ENCODE measurements at places on chromosomes 6 and 20.

DNA sequence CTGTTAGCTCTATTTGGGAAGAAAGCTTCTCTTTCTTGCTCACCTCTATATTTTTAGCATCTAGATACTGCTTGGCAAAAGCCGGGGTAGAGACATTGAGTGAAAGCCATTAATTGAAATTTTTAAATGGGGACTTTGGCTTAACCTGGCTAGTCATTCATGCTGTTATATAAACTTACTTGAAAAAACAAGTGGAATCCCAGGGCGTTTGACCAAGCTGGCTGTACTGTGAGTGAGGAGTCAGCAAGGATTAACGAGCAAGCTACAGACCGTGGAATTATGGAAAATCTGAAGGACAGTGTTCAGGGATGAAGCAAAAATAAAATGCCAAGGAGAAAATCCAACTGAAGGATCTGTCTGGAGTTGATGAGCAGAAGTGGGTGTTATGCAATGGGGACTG lies 232.0 kb downstream of the GRM1 start:
- DNase-seq: no peak

DNA sequence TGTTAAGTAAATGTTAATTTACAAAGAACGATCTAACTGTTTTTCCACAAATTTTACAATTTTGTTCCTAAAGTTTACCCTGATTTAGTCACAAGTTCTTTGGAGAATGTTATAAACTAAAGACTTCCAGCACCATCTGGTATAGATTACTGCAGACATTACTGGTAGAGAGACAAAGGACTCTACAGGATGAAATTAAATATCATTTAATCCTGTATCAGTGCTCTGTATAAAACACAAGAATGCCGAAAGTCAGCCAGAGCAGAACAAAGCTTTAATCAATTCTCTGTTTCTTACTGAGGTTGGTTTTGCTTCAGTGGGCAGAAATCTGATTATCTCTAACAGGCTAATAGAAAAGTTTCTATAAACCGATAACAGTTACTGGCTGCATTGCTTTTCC lies 763.6 kb downstream of the TENT5A start:
- DNase-seq: no peak

- no peak for DNase-seq
Measured at GRCh38 chr6:32642720-32643106, 5.5 kb downstream of the HLA-DQA1 start.

DNA sequence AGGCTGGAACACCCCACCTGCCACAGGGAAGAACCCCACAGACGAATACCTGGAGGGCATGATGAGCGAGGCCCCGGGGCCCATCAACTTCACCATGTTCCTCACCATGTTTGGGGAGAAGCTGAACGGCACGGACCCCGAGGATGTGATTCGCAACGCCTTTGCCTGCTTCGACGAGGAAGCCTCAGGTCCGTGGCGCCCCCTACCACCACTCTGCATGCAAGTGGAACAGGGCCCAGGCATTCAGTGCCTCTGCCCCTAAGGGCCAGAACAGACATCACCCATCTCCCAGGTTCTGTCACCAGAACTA lies 6.6 kb downstream of the MYL9 start:
- DNase-seq: no peak

DNA sequence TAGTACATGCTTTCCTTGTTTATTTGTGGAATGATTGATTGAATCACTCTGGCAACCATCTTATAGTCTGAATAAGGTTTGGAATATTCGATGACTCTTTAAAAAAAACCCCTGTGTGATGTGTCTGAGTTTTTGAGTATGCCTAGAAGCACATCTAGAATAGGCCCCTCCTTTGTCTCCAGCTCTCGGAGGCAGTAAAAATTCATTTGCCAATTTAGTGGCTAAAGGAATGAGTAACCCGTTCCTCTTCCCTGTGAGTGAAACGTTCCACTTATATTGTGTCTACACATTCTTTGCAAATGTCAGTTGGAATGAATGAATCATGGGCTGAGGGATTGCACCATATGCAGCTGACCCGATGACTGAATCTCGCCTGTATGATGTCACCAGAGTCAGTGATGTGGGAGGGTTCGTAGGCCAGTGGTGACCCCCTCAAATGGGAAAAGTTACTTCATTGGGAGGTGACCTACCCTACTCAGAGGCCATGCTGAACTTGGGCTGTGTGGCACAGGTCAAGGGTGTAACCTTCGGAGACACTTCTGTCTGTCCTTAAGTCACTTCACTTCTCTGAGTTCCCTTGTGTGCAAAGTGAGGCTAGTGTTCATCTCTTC lies 21.6 kb downstream of the MOCS3 start:
- peak; percentile 97 for DNase-seq

GRCh38 chr6:155498370-155498769 lies 42.7 kb upstream of the NOX3 start:
- peak; percentile 26 for DNase-seq

DNA sequence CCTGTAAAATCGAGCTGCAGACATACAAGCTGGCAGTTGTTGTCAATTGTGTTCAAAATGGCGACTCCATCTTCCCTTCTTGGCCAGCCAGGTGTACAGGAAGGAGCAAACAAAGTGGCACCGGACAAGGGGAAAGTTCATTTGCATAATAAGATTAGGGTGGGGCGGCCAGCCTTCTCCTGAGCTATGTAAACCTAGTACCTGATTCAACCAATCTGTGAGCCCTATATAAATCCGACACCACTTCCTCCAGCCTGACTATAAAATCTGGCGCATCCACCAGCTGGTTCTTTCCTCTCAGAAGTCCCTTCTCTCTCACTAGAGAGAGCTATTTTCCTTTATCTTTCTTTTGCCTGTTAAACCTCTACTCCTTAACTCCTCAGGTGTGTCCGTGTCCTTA lies 8.1 kb upstream of the HBS1L start:
- DNase-seq: no peak

DNA sequence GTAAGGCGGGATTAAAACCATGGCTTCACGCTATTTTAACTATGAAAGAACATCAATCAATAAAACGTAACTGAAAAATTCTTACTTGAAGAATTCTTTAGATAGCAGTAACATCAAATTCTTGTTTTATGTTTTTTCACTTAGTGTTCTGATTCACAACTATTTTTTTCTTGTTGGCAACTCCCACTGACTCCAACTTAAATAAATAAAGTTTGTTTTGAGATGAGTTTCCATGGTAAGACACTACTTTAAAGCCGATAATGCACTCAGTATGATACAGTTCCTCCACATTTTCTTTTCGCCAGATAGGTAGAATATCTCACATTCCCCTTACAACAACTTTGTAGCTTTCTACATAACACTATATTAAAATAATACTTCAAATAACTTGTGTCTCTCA lies 33.1 kb upstream of the CNKSR3 start:
- no peak for DNase-seq

DNA sequence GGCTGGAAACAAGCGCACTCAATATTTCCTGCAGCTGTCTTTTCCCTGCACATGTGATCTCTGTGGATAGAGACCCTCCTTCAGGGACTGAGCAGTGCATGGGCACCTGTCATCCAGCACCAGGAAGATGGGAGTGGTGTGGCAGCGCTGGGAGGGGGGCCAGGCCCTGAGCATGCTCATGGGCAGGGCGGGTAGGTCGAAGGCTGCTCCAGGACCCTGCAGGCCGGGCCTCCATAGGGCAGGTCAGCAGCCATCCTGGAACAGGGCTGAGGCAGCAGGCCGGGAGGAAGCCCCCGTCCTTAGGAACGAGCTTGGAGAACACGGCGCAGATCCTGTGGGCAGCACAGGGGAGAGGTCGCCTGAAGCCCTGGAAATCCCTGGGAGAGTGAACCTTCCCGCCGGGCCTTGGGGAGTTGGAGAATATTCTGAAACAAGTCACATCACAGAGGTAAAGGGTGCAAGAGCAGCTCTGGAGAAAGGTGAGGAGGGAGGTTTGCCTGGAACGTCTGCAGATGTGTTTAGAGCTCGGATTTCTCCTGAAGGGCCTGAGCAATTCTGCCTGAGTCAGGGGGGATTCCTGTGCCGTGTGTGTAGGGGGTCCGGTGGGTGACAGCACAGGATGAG lies 133.2 kb downstream of the SMOC2 start:
- DNase-seq: no peak

DNA sequence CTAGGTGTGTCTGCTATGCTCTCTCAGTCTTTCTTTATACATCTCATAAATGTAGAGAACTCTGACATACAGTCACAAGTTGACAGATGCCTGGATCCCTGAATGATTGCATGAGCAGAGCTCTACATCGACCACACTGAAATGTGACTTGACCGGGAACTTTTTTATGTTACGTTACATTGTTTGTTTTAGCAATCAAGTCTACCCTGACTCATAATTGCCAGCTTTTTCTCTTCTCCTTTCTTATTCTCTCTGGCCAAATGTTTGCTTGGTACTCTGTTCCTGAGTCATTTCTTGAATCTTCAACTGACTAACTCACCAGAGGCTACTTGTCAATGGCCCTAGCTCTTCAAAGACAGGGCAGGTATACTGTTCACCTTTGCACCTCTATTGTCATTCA lies 213.6 kb upstream of the DTNBP1 start:
- DNase-seq: no peak
